ENCODE measurements at places on chromosomes 12 and 14.

DNA sequence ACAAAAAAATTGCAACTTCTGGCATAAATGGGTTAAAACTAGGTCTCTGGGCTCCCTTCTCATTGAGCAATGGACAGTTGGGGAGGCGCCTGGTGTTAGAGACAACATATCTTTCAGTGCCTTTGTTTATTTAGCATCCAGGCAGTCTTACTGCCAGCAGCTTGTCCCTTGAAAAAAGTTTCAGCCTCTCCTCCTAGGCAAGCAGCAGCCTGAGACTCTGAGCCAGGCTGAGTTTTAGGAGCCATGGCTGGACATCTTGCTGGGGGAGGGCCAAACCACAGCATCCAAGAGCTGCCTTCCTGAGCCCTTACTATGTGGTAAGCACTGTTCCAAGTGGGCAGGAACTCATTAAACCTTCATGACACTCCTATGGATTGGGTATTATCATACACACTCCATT, 10.1 kb upstream of the JDP2 start:
- DNase-seq = peak; percentile 62

DNA sequence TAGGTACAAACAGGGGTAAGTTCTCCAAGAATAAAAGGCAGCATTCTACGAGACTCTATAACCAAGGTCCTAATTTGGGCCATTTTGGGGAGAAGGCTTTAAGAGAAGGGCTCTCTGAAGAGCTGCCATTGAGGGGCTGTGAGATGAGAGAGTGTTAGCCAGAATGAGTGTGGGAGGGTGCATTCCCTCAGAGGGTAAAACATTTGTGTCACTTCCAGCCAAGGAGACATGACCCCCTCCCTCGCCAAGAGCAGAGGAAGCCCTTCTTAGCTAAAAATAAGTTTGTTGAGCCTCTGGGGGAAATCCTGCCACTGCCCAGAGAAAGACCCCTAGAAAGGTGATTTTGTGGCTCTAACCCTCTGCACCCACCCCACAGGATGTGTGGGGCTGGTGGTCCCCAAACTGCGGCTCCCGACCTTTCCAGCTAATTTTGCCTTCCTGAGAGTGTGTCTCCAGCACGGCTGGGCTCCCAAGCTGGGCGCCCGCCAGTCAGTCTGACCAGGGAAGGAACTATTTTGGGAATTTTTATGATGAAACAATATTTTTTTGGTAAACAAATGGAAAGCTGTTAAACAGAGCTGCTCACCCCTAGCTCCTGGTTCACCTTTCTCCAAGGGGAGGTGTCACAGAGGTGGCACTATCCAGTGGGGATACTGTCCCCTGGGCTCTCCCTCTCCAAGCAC, 65.9 kb upstream of the JDP2 start:
- DNase-seq = no peak

DNA sequence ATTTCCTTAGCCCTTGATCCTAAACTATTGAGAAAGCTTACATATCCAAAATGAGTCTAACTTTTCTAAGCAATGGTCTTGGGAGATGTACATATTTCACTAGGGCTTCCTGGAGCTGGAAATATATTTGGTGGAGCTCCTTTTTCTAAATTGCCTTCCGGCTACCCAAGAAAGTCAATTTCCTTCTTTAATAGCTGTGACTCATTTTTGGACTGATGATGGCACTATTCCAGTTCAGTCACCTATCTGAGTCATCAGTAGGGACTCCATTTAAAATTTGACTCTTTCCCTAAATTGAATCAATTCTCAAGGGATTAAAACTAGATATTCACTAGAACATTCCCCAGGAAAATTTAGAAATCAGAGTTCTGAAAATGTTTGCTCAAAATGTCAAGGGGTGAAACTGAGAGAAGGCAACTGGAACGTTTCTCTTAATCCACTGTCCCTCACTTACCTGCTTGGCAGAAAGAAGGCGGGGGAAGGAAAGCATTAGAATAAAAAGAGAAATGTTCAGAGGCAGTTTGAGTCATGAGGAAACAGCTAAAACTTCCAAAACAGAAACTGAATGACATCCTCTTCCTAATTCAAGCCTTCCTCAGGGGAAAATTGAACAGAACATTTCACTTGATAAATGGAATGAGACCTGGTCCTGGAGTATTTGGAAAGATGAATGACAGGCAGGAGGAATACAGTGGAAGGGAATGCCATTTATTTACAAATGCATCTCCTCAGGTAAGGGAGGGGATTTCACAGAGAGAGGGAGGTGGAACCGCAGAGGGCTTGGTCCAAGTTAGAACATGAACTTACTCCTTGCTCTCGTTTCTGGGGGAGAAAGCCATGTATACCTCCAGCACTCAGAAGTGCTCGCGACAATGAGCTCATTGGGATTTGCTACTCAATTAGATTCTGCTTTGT, 91.2 kb downstream of the RGS6 start:
- no peak for DNase-seq

GRCh38 chr14:77238996-77239395, 32.0 kb downstream of the NGB start:
- DNase-seq = no peak

GRCh38 chr12:129530984-129531383, 372.8 kb downstream of the TMEM132D start:
- DNase-seq = no peak

GRCh38 chr12:67441736-67442346, 172.7 kb downstream of the CAND1 start:
- peak; percentile 70 for DNase-seq

DNA sequence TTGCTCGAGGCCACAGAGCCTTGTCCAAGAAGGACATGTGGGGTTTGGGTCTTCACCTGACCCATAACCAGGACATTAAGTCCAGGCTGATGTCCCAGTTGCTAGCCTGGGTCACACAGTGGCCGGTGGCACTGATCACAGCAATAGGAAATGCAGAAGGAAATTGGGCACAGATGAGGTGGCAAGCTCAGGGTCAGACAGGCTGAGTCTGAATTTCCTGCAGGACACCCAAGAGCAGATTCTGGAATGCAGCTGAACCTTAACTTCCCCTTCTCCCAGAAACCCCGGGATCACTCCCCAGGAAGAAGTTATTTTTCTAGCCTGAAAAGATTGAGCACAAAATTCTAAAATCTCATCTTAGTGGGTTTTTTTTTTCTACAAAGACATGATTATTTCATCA, 199.9 kb downstream of the KSR2 start:
- no peak for DNase-seq

DNA sequence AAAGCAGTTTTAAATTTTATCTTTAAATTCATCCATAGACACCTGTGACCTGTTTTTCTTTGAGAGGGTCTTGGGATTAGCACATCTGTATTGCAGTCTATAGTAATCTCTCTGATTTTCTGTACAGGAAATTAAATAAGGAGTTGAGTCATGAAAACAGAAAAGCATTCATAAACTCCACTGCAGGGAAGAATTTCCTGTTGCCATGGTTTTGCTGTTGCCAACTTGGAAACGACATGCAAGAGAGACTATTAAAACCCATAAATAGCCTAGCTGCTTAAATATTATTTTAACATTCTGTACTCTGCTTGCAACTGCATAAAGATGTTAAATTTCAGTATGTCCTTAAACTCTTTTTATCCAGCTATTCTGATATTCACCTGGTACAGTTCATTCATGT, 281.0 kb upstream of the RGS6 start:
- peak; percentile 91 for DNase-seq

DNA sequence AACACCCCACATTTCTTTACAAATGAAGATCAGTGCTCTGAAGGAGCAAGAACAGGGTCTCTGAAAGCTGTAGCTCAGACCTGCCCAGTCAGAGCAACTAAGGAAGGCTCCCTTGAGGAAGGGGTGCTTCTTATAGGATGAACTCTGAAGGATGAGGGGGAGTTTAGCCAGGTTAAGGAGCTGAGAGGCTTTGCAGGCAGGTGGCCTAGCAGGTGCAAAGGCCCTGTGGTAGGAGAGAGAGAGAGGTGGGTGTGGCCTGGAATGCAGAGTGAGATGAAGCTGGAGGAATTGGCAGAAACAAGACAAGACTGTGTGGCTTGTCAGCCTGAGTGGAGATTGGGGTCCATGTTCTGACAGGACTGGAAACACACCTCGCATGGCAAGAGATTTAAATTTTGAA, 20.5 kb upstream of the FAM222A start:
- no peak for DNase-seq

DNA sequence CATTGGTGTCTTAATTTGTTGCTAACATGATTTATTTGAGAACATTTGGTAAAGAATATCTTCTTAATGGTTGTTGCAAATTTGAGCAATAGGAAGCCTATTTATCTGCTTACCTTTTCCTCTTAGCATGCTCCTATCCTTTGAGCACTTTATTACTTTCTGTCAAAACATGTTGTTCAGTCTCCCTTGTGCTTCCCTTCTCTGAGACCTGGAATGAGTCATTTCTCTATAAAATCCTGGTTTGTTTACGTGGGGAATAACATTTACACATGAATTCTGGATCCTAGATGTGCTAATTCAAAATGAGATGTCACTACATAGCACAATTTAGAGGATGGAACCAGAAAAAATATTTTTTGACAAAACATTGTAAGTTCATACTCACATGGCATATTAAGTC, 844.0 kb upstream of the LRFN5 start:
- DNase-seq = no peak

GRCh38 chr12:56953314-56953713, 4.1 kb downstream of the RDH16 start:
- DNase-seq = no peak

- no peak for DNase-seq
These were observed 14.8 kb upstream of the JDP2 start for GRCh38 chr14:75413013-75413412.

DNA sequence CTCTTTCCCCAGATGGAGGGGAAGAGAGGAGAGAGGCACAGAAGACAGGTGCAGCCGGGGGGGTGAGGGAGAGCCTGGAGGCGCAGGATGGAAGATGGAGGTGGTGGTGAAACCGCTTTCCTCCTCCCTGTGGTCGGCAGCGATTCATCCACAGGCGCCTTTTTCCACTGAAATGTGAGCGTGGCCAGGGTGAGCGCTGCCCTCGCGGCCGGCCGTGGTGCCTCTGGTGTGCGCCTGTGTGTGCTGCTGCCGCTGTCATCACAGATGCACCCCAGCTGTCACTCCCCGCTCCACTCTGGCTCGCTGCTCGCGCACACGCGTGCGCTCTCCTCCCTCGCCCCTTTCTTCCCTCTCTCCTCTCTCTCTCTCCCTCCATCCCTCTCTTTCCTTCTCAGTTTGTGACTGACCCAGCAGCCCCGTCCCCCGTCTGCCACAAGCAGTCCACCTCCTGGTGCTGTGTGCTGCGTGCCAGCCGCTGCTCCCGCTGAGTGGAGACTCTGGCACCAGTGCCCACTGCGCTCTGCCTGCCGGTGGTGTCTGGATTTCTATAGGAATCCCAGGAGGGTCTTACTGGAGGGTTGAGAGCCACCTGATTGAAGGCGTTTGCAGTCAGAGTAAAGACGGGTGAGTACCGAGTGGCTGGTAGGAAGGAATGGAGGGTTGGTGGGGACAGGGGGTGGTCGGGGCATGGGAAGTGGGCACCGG, at the start of gene LRTM2:
TSS of gene LRTM2 (plus strand) at position 375 of the 705 bp plus-strand sequence. CDS start 7,584 bp downstream, outside the sequence.
- DNase-seq = no peak

- no peak for DNase-seq
These were observed 5.0 kb downstream of the DAD1 start for GRCh38 chr14:22583994-22584393.

- DNase-seq = peak; percentile 35
These were observed at the start of gene FGF23 for GRCh38 chr12:4379405-4379804. FGF23 (minus strand) TSS chr12:4379712; CDS start chr12:4379582, 130 bp downstream.

GRCh38 chr12:98351089-98351488, 164.3 kb upstream of the TMPO start:
- DNase-seq = no peak

DNA sequence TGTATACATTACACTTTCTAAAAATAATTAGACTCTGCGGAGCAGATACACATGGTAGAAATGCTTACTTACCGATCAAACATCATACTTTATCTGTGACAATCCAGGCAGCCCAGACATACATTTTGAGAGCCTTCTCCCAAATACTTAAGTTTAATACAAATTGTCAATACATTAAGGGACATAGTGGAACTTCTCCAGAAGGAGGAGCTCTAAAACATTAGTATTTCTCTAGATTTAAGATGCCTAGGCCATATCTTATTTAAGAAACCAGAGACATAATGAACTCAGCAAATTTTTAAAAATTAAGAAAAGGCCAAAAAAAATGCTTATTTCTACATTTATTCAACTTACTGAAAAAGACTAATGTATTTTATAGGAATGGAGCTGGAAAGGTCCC, 16.1 kb downstream of the ACSM4 start:
- peak; percentile 9 for DNase-seq

GRCh38 chr12:18992336-18992735, 137.2 kb upstream of the PLEKHA5 start:
- no peak for DNase-seq

GRCh38 chr14:22047115-22047514, 373.5 kb upstream of the OR4E1 start:
- no peak for DNase-seq

DNA sequence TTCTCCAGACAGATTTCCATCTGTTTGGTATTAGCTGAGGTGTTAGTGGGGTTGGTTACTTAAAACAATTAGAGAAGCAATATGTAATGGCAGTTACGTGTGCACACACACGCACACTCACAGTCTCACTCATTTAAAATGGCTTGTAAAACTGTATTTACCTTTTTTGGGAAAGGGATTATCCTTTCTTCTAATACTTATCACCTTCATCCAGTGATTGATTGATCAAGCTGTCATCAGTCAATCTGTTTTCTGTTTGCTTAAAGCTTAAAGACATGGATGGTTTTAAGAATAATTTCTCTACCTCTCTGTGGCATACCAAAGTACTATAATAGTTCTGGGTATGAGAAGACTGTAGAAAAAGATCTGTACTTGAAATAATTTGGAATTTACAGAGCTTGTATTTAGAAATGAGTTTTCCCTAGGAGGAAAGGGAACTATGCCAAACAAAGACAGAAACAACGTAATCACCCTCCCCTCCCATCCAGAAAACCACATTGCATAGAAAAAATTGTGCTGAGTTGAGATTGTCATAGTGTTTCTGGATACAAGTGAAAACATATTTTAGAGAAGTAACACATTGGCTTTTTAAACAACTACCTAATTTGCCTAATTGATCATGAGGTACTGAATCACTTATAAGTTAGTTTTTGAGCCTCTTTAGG, 455.8 kb downstream of the PCNX1 start:
- DNase-seq = peak; percentile 72

DNA sequence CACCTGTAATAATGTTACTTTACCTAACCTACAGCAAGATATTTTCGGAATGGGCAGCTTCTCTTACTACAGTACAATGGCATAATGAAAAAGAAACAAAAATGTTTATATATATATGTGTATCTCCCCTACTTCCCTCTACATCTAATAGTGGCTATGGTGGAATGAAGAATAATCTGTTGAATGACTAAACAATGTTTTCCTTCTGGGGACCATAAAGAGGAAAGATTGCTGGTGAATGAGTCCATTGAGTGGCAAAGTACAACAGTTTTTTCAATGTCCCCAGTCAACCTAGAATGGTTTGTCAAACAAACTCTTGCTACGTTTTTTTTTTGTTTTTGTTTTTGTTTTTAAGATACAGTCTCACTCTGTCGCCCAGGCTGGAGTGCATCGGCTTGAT, 47.2 kb downstream of the RALGAPA1 start:
- DNase-seq = no peak

DNA sequence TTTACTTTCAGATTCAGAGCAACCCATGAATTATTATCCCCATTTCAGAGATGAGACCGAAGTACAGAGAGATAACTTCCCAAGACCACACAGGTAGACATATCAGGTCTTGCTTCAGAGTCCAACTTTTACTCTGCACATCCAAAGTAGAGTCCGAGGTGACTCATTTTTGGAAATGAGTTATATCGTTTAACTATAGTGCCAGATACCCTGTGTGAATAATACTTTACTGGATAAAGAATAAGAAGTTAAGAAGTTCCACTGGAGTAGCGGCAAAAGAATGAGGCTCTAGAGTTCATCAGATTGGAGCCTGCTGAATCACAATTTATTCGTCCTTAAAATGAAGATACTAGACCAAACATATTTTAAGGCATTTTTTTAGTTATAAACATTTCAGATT, 124.7 kb downstream of the EPS8 start:
- DNase-seq = peak; percentile 45
